Stimulated activated CD8-positive, alpha-beta memory T cell treated with anti-CD3 and anti-CD28 coated beads, Interleukin-7, amount 100 ng/mL, for 48 hours (primary cell): ENCODE measurements at places on chromosomes 1 and 21.

DNA sequence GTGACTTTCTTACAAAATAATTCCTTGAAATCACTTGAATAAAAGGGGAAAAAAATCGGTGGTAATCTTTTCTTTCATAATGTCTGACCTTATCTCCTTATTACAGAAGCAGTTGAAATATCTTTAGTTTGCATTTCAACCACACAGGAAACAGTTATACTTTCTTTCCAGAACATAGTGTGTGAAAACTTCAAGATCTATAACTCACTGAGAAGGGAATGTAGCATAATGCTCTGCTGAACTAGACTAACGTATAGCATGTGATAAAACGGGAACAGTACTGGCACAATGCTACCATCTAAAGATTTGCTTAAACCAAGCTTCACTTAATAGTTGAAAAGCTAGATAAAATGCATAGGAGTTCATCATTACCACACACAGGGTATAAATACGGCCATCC lies 45.0 kb downstream of the VAV3 start:
- no peak for DNase-seq

DNA sequence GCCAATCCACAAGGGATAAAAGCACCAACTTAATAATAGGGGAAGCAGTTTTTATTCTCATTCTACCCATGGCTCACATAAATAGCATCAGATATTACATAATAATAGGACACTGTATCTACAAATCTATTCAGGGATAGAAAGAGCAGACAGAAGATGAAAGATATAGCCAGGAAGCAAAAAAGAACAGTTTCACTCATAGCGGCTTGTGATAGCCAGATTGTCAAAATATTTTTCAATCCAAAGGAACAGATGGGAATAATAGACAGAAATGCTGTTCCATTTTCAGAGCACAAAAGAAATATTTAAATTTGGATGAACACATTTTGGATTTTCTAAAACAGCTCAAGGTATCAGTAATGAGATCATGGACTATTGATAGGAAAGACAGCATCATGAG lies 232.5 kb upstream of the GREM2 start:
- DNase-seq = no peak

DNA sequence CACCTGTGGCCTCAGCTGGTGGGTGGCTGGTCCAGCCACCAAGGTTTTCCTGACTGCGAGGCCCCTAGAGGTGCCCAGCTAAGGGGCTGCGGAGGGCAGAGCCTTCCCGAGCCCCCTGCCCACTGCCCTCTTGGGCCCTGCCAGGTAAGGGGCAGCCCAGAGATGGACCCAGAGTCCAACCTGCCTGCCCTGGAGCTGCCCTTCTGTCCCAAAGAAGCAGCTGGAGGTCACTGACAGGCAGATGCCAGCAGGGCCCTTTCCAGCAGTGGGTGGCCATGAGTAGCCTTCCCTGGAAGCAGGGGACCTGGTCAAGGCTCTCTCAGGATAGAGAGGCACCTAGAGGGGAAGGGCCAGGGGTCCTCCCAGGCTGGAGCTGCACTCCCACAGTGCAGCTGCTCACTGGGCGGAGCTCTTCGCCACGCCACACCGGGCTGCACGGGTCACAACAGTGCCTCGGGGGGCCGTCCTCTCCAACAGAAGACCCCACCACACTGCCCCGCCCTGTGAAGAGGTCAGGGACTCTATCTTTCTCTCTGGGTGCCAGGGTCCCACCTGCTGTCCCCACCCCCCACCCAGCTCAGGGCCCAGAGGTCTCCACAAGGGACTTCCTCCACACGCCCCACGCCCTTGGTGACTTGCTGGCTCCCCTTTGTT lies 10.9 kb upstream of the GNB1 start:
- no peak for DNase-seq

DNA sequence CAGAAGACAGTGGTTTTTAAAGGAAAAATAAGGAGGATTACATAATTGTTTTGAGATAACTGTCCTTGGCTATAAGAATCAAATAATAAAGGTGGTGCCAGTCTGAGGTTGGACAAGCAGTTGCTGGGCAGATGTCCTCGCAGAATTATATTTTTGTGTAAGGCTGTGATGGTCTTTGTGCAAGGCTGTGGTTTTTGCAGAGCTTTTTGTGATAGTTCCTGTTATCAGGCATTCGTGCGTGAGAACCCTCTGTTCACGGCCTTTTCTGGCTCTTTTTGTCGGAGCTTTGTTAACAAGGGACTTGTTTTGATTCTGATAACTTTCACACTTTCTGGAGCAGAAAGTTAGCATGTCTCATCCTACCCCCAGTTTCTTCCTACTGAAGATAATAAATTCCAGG lies 33.4 kb downstream of the SH3BP5L start:
- DNase-seq = no peak

DNA sequence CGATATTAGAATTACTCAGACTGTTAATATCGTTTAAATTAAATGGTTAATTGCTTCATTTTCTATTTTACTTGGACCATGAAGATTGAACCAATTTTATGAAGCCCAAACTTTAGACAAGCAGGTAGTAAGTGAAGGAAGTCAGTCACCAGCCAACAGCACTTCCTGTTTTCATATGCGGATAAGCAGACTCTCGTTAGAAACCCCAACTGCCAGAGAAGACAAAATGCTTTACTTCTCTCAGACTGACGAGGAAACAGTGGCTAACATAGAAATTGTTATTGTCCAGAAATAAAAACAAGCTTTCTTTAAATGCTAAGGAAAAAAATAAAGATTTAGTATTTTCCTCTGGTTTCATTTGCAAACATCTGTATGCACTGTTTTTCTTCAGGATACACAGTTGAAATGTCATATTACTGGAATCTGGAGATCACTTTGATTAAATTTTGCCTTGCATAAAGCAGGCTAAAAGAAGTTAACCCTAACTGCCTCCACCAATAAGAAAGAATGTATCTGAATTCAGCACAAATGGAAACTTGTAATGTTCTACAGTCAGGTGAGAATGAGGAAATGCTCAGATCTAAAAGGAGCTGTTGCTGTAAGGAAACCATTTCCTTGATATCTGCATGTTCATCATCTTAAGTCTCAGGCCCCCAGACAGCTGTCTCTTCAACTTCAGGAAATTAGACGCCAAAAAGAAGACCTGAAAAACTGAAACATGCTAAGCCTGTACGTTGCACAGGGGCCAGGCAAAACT lies 129.8 kb upstream of the SAMSN1 start:
- DNase-seq = no peak
